ENCODE measurements at places on chromosomes 2 and 18.
A peak's percentile ranks its signal among the peaks of the same experiment; 100 is the strongest.

GRCh38 chr2:121005453-121005852 is 269.8 kb downstream of the GLI2 start:
- DNase-seq = no peak

DNA sequence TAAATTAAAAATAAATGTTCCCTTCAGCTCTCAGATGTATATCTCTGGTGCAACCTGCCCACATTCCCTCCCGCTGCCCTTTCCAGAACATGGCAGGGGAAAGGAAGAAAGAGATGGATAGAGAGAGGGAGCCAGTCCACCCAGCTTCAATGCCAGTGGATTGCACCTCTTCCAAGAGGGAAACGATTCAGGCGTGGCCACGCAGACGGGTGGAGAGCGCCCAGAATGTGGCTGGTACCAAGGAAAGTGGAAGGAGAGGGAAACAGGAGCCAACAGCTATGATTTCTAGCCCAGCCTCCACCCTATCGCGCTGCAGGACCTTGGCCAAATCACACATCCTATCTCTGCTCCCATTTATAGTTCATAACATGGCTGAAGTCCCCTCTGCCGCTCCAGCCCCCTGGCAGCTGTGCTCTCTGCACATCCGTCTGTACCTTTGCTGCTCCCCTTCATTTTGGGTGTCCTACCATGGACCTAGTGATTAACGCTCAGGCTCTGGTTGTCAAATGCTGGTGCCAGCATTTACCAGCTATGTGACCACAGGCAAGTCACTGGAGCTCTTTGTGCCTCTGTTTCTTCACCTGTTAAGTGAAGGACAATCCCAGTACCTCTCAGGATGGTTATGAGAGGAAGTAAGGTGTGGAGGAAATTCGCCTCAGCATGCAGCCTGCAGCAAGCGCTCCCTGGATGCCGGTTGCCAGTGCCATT is 66.5 kb downstream of the SFXN5 start:
- DNase-seq = no peak

DNA sequence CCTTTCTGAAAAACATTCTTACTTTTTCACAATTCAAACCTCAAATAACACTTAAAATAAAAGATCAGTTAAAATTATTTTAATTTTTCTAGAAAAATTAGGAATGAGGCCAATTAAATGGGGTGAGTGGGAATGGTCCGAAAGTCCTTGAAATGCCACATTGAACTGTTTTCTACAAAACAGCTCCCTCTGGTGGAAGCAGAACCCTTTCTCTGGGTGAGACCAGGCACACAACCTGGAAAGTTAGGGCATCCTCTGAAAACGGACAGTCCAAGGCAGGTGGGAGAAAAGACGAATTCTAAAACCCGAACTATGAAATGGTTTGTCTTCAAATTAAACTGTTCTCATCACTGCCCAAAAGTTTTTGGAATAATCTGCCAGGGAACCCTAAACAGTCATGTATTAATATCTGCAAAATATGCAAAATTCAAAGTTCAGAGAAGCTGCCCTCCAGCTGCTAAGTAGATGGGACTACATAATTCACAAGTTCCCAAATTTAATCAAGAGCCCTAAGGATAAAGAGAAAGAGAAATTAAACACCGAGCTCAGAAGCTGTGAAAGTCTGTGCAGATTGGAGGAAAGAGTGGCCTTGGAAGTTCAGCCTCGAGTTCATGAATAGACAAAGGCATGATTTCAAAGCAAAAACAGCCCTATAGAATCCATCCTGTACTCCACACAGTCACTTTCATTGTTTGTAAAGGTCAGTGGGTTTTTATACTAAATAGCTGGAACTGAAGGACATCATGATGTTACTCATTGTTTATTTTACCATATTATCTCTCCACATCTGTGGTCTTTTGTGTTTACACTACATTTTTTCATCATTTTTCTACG is 108.3 kb downstream of the PIEZO2 start:
- peak; percentile 66 for DNase-seq

- no peak for DNase-seq
Observed at GRCh38 chr2:96801786-96802595, 14.1 kb upstream of the CNNM3 start.

- DNase-seq = no peak
Observed at GRCh38 chr2:119688616-119689015, 9.6 kb downstream of the TMEM177 start.

DNA sequence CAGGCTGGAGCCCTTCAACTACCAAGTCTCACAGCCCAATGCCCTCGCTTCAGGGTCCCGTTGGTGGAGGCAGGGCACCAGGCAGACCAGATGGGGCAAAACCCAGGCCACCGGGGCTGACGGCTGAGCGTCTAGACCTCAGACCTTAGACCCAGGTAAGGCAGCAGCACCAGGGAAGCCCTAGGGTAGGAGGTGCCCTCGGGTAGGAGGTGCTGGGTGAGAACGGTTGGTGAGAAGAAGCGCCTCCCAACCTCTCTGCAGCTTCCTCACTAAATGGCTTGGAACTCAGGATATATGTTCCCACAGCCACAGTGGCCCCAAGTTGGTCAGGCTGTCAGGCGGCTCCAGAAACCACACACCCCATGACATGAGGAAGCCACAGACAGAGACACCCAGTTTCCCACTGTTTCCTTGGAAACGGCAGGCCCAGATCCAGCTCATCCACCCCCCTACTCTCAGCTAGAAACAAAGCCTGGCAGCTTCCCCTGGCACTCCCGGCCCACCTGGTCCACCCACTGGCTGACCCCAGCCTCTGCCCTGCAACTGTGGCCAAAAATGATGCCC is 13.1 kb upstream of the MLPH start:
- peak; percentile 46 for DNase-seq

DNA sequence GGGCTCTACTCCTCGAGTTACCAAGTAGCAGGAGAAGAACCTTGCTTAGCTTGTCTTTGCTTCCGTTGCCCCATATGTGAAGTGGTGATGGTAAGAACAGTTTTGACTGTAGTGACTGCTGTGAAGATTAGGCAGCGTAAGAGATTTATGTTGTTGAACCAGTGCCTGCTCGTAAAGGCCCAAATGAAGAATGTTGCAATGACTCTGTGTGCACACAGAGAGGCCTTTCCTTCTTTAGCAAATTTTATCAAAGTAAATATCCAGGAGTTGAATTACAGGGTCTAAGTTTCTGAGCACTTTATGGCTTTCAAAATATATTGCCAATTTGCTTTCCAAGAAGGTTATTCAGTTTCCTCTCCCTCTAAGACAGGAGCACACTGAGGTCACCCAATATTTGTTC is 14.5 kb downstream of the NTSR2 start:
- DNase-seq = no peak

DNA sequence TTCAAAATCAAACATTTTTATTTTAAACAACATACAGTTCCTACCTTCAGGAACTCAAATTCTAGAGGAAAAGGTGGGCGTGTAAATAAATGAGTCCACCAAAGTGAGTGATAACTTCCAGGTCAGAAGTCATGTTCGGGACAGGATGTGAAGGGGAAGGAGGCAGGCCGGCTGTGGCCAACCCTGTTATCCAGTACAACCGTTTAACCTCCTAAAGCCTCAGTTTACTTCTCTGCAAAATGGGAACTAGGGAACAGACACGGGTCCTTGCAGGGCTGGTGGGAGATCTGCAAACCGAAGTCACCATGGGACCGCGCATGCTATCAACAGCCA is 373 bp downstream of the EIPR1 start:
- DNase-seq = peak; percentile 70

DNA sequence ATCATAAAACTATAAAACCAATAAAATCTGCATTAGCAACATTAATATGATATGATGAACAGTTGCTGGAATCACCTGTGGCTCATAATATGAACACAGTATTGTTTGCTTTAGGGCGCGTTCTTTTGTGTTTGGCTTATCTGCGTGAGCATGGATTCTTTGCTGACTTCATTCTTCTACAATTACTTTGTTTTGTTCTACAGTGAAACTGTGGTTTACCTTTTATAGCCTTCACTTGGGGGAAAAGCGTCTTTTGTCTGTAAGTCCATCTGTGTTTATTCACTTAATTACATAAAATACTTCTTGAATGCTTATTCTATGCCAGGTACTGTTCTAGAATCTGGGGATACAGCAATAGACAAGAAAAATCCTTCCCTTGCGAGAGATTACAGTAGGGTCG is 74.0 kb upstream of the SEC11C start:
- no peak for DNase-seq

GRCh38 chr2:7146151-7146550 is 228.9 kb downstream of the RNF144A start:
- DNase-seq = no peak

DNA sequence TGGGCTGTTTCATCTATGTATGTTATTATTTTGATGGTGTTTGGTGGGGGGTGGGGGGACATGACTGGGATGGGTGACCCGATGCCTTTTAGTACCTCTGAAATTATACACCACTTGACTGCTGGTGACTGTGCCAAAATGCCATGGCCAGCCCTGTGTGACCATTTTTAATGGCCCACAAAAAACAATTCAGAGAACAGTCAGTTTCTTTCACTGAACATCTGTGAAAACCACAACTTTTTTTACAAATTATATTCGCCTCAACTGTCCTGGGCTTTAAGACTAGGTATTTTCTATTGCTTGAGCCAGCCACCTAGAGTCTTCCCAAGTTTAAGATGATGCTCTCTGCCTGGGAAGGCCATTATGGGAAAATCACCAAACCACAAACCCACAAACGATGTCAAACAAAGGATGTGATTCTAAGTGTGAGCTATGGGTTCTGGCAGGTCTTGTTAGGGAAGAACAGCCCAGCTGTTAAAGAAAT is 33.9 kb downstream of the FN1 start:
- DNase-seq = no peak

DNA sequence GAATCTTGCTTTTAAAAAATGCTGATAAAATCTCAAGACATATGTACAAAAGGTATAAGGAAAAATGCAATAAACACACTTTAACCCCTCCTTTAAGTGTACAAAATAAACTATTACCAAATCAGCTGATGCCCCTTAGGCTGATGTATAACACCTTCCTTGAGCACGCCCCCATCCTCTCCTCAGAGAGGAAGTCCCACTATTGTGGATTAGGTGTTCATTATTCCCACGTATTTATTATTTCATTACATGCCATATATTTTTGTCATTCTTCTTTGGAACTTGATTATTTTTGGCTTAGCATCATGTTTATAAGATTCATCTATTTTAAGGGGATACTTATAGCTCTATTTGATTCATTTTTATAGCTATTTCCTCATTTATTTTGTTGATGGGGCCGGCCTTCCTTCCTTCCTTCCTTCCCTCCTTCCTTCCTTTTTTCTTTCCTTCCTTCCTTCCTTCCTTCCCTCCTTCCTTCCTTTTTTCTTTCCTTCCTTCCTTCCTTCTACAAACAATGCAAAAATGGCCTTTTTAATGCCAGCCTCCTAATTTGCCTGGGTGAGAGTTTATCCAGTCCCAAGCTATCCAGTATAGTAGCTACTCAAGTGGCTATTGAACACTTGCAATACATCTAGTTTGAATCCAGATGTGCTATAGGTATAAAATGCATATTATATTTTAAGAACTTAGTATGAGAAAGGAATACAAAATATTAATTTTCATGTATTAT is 4.0 kb downstream of the SERPINB13 start:
- no peak for DNase-seq

- no peak for DNase-seq
Observed at GRCh38 chr2:219486380-219486959, 12.2 kb upstream of the GMPPA start.

- peak; percentile 84 for DNase-seq
Observed at GRCh38 chr2:231191896-231192872, 6.2 kb upstream of the ARMC9 start.

- peak; percentile 89 for DNase-seq
Observed at GRCh38 chr18:8800445-8800844, 95.1 kb downstream of the MTCL1 start.

DNA sequence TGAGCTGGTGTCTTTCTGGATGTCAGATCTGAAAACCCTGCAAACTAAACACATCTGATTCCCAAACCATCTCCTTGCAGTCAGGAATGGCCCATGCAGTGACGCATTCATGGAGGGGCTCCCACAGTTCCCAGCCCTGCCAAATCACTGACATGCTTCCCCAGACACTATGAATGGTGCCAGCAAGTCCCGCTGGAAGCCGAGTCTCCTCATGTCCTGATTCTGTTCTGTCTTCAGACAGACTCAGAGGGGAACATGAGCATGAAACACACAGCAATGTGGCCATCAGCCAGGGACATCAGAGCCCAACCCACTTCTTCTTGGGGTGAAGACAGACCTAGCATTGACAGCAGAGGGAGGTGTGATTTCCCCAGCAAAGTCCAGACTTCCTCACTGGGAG is 83.7 kb downstream of the TTC32 start:
- DNase-seq = no peak

GRCh38 chr2:97713296-97714083 is at the start of gene ZAP70:
TSS of gene ZAP70 (plus strand) at chr2:97713576. CDS start at chr2:97724037, 10,461 bp downstream.
- DNase-seq = no peak

- DNase-seq = no peak
Observed at GRCh38 chr18:45252474-45252873, 362.8 kb upstream of the SLC14A2 start.

DNA sequence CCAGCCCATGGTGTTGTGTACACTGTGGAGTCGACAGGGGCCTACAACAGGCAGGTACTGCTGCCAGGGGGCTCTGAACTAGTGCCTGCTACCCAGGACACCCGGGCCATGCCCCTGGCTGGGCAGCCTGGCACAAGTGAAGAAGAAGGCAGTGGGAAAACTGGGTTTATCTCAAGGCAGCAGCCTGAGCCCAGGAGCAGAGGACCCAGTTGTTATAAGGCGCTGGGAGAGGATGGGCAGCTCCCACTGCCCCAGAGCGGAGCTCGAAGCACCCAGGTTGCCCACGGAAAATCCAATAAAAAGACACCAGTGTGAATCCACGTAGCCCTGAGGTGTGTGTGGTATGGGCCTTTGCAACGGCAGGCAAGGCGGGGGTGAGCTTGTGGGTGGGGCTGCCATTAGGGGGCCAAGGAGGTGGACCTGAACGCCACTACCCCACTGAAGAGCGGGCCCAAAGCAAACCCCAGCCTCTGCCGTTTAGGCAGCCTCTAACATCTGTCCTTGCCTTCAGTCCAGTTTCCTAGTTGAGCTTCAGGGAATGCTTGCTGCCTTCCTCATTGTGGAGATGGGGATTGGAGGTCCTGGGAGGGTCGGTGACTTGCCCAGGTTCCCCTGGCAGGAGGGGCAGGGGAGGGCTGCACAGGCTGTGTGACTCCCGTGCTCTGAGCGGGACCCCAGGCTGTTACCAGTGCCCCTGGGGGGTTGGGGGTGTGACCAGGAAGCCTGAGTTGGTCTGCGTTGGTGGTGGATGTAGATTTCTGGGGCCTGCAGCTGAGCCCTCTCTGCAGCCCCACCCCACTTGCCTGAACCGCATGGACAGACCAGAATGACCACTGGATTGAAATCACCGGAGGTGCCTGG is 16.0 kb downstream of the ARID5A start:
- no peak for DNase-seq

DNA sequence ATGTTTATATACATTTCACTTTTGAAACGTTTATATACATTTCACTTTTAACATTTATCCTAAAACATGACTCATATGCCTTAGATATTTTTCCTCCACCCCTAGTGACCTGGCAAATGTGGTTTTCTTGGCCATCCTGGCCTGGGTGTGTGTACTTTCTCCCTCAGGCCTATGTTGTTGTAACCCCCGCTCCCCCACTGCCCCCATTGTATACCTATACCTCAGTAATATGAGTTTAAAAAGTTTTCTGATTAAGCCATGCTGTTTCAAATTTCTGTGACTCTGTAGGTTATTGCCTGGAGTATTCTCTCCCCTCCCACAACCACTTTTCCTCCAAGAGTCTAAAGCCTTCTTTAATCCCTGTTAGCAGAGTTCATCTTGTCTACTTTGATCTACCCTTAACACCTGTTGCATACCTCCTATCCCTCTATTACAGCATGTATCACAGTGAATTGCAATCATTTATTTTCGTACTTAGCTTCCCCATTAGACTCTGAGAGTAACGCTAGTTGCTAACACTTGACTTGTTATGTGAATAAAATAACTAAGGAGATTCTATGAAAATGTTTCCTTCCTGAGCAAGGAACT is 67.9 kb downstream of the LCLAT1 start:
- no peak for DNase-seq

All from lung microvascular endothelial cell (primary cell).